ENCODE measurements at places on chromosomes 1 and 21.
A peak's percentile ranks its signal among the peaks of the same experiment; 100 is the strongest.

GRCh38 chr1:87208931-87209330 is 119.7 kb upstream of the LMO4 start:
- DNase-seq: no peak

DNA sequence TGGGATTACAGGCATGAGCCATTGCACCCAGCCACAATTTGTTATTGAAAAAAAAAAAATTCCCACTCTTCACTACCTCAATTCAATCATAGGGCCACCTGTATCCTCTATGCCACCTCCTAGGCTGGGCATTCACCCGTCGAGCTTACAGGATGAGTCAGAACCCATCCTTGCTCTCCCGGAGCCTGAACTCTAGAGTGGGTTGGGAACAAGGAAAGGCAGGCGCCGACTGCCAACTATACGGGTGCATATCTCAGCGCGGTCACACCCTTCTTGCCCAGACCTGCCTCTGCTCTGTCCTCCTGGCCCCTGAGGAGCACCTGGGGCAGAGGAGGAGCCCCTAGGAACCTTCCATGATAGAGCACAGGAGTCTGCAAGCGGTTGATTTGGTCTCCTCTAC is 21.4 kb upstream of the LBR start:
- no peak for DNase-seq

GRCh38 chr1:145720878-145721671 is 1.8 kb downstream of the CD160 start:
- peak; percentile 84 for DNase-seq

DNA sequence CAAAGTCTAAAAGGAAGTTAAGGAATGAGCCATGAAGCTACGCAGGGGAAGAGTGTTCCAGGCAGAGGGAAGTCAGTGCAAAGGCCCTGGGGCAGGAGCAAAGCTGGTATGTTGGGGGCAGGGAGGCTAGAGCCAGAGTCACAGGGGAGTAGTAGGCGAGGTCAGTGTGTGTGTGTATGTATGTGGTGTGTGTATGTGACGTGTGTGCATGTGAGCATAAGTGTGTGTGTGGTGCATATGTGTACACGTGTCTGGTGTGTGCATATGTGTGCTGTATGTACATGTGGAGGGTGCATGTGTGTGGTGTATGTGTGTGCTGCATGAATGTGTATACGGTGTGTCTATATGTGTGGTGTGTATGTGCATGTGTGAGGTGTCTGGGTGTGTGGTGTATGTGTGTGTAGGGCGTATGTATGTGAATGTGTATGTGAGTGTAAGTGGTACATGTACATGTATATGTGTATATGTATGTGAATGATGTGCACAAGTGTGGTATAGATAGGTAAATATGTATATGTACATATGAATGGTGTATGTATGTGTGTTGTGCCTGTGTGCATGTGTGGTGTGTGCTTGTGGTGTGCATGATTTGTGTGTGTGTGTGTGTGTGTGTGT is 20.8 kb upstream of the NID1 start:
- no peak for DNase-seq

GRCh38 chr1:205306929-205307566 is 14.5 kb downstream of the NUAK2 start:
- DNase-seq: no peak

- DNase-seq: no peak
Measured at GRCh38 chr1:226021401-226021800, 22.3 kb upstream of the SDE2 start.

DNA sequence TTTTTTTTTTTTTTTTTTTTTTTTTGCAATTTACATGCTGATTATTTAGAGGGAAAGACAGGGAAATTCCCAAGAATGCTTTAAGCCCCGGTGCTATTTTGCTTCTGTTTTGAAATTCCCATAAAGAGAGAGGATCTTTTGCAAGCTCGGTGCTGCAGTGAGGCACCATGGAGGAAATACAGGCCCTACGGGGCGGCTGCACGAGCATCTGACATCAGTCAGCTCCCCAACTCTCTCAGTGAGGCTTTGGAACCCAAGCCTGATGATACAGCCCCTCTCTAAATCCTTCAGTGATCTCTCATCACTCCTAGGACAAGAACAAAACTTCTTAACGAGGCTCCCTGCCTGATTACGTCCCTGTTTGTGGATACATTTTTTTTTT is 791 bp upstream of the CHI3L1 start:
- DNase-seq: no peak

DNA sequence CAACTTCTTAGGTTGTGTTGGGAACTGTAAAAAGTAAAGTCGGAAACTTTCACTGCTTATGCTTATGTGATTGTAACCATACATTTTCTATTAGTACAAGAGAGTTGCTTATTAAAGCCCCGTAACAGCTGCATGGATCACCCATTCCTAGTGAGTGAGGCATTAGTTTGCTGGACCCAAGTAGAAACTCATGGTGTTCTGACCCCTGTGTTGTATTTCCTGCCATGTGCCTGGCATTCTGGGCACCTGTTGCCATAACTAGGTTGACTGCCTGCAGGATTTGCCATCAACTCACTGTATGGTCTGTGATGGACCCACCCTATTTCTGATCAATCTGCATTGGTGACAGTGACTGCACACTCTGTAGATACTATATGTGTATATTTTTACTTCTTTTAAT is 173.0 kb downstream of the PGBD5 start:
- no peak for DNase-seq

- DNase-seq: no peak
Measured at GRCh38 chr1:8463144-8463927, 145.4 kb downstream of the SLC45A1 start.

GRCh38 chr21:29055080-29055479 is 18.4 kb downstream of the CCT8 start:
- DNase-seq: no peak

DNA sequence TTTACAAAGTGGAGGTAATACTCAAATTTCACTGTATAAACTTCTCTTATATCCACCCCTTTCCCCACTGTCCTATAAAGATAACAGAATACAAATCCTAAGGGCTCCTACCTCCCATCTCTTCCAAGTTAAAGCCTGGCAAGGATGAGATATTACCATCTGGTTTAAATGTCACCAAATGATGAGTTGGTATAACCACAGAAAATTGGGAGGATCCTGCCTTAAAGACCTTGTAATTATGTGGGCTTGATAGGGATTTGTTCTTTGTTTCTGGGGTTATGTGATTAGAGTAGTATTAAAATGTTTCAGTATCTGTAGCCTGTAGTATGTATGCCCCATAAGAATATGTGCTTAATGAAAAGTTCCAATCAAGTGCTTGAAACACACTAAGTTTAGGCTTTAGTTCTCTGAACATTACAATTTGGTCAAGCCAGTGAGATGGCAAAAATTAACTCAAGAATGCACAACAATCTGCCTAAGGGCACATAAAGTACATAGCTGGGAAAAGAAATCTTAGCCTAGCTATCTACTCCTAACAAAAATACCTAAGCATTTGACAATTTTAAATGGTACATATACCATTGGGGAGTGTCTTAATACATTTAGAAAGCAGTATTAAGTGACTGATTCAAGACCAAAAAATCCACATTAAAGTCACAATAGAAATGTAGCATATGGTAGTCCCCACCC is 14.0 kb downstream of the KDM5B start:
- DNase-seq: no peak

GRCh38 chr1:73804935-73805334 is 393.0 kb downstream of the LRRIQ3 start:
- DNase-seq: no peak

DNA sequence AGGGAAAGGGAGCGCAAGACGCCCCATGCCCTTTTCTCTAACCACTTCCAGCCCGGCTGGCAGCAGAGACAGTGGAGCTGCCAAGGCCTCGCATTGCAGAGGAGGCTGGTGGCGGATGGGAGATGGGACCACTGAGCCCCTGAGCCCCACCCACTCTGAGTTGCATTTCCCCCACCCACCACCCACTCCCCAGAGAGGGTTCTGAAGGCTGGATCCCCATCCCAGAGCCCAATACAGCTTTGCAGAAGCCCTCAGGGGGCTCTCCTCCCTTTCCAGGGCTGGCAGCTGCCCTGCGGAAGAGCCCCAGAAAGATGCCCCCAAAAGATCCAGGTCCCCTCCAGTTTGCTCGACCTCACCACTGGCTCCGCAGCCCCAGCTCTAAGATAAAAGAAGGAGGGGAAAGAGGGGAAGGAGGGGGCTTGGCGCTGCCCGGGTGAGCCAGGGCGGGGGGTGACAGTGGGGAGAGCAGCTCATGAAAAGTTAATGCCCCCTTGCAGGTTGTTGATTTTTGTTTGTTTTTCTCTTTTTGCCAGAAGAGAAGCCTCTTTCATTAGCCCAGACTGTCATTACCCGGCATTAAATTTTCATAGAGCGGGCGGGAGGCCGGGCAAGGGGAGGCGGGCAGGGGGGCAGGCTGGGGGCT is 38.4 kb upstream of the CASZ1 start:
- DNase-seq: no peak

DNA sequence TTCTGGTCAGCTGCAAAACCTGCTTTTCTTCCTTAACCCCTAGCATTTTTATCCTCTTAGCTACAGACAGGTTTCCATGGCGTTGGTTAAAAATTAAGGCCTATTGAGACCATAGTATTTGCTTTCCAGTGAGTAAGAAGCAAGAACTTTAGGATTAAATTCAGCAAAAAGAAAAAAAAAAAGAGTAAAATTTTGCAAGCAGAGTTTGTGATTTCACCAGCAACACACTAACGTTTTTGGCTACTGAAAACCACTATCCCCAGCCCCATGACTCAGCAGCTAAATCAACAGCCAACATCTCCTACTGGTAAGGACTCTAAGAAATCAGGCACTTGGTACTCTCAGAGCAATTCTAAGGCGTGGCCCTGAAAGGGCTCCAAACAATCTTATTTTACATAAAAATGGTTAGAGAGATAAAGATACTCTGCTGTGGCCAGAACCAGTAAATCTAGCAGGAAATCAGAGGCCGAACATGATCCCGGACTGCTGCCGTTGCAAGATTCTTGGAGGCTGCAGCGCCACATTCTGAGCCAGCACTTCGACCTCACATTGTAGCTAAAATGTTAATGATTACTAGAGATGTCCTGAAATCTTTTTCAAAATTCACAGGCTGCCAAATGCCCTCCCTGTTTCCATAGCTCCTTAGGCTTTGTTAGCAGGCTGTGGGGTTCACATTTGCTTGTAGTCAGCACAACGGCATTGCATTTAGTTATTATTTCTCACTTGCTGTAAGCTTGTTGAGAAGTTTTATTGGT is 1.6 kb upstream of the ENO1 start:
- peak; percentile 65 for DNase-seq

DNA sequence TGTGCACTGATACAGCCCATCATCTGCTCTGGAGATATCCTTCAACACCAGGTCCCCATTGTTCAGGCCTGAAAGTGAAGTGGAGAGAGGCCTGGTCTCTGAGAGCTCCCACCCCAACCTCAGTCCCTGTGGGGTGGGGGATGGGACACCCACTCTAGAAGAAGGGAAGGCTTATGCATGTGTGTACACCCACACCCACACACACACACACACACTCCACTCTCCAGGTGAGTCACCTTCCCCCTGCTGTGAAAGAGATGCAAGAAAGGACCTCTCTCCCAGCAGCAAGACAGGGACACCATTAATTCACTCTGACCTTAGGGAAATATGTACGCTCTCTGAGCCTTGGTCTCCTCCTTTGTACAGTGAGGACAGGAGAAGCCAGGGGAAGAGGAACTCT is 5.9 kb downstream of the VSIG8 start:
- DNase-seq: no peak

DNA sequence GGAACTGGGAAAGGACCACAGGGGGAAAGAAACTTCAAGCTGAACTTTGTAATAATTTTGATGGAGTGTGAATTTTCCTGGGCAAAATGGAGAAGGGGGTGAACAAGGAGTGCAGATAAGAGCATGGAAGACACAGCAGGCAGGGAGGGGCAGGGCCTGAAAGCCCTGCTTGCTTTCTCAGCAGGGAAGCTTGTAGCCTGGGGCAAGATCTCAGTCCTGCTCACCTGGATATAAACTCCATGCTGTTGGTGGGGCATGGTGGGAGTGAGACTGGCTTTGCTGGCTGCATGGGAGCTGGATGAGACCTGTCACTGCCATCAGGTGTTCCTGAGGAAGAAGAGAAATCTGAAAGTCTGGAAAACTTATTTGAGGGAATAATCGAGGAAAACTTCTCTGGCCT is 58.7 kb upstream of the RC3H1 start:
- no peak for DNase-seq

GRCh38 chr1:107451715-107452114 is 310.9 kb downstream of the NTNG1 start:
- DNase-seq: no peak

- no peak for DNase-seq
Measured at GRCh38 chr21:31184459-31184858, 146.2 kb upstream of the KRTAP19-8 start.

GRCh38 chr1:109298666-109299557 is 7.9 kb downstream of the MYBPHL start:
- peak; percentile 66 for DNase-seq

- no peak for DNase-seq
Measured at GRCh38 chr1:211633524-211633846, 41.9 kb downstream of the NEK2 start.

DNA sequence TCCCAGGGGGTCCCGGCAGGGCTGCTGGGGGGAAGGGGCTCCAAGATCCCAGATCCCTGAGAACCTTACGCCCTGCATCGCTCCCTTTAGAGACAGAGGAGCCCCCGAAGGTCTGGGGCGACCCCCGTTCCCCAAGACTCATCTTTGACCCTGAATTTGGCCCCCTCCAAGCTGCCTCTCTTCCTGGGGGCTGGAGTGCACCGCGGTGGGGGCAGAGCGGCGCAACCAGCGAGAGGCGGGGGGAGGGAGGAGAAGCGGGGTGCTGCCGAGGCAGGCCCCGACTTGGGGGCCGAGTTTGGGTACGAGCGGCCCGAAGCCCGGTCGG is 5.4 kb upstream of the PLEKHG5 start:
- DNase-seq: no peak

DNA sequence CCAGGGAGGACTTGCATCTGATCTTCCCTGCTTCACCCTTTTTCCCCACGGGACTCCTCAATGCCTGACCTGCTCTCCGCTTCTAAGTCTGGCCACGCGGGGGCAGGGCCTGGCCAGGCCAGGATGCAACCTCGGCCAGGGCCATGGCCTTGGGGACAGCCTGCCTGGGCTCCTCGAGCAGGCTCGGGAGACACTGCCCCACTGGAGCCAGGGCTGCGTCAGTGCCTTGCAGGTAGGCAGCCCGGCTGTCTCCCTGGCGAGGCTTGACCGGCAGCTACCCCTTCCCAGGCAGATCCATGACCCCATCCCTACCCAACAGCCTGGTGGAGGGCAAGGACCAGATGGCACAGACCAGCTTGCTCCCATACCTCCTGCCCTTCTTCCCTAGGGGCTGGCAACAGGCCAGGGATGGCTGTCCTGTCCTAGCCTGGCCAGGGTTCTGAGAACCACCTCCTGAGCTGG is 2.7 kb upstream of the PRDM16 start:
- no peak for DNase-seq

Measured in GM13976 (cell line).